ENCODE measurements at places on chromosomes 4 and X.

GRCh38 chr4:186297013-186297645 lies 31.1 kb downstream of the F11 start:
- no peak for DNase-seq

GRCh38 chr4:188113156-188113555 lies 3.8 kb upstream of the TRIML2 start:
- DNase-seq, result no peak

- DNase-seq, result no peak
Observed at GRCh38 chr4:177109769-177110168, 199.9 kb upstream of the NEIL3 start.

GRCh38 chrX:135393051-135393450 lies 28.7 kb upstream of the SMIM10L2A start:
- DNase-seq, result no peak

GRCh38 chr4:126168484-126168883 lies 853.7 kb downstream of the FAT4 start:
- DNase-seq, result no peak

- no peak for DNase-seq
Observed at GRCh38 chrX:124931958-124932357, 387.7 kb upstream of the TEX13C start.

- no peak for DNase-seq
Observed at GRCh38 chrX:9566150-9566621, 101.3 kb downstream of the TBL1X start.

GRCh38 chr4:48051078-48051477 lies 34.5 kb downstream of the NIPAL1 start:
- no peak for DNase-seq

DNA sequence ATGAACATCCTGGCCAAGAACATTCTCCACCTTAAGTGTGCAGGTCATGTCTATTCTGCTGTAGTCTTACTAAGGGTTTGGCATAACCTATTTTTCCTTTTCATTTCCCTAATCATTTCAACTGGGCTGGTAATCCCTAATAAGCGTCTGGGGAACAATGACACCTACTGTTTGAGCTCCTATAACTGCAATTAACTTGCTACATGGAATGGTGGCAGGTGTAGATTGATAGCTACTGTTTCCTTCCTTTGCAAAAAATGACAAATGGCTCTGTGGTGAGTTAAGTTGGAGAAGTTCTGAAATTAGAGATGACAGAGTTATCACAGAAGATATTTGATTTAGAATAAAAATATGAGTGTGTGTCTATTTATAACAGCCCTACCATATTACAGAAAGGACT lies 104.5 kb upstream of the NAP1L5 start:
- DNase-seq, result no peak

- no peak for DNase-seq
Observed at GRCh38 chr4:147049946-147050345, 104.3 kb upstream of the TTC29 start.

DNA sequence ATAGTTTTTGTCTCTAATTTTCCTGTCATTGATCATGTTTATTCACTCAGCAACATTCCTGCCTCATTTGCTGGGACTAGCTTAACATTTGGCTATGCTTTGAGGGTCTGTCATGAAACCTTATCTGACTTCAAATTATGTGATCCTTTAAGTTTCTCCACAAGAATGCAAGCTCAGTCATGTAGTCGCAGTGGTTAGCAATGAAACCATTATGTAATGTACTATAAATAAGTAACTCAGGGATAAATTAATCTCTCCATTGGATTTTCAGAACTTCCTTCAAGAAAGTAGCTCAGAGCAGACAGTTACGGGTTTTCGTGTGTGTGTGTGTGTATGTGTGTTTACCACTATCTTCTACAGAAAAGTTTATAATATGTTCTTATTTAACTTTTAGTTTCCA lies 993.6 kb downstream of the ADGRL3 start:
- DNase-seq, result no peak

DNA sequence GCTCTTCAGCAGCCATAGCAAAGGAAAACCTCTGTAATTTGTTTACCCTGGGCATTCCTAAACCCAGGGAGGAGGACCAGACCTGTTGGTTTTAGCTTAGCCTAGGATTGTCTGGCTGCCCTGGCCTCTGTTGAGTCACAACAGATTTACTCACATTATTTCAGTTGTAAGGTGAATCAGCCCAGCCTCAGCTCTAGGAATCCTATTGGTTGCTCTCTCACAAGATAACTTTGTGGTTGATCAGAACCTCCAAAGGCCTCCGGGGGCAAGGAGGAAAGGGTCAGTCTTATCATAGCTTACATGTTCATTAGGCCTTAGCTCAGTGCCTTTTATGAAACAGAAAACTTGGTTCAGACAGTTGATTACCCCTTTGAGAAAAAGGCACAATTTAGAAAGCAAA lies 41.0 kb downstream of the PDK3 start:
- no peak for DNase-seq

DNA sequence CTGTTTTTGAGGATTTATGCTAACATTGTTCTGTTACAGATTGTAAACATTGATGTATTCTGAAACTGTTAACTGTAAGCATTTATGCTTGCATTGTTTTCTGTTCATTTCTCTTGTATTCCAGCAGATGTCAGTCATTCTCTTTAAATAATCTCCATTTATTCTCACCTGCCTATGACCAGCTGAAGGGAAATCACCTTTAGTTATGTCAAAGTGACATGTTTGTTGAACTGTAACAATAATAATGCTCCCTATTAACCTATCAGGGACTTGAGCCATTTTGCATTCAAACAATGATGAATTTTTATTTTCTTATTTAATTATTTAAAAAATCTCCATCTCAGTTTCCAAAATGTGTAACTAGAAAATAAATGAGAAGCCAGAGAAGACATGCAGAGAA lies 58.0 kb downstream of the SPCS3 start:
- DNase-seq, result no peak

DNA sequence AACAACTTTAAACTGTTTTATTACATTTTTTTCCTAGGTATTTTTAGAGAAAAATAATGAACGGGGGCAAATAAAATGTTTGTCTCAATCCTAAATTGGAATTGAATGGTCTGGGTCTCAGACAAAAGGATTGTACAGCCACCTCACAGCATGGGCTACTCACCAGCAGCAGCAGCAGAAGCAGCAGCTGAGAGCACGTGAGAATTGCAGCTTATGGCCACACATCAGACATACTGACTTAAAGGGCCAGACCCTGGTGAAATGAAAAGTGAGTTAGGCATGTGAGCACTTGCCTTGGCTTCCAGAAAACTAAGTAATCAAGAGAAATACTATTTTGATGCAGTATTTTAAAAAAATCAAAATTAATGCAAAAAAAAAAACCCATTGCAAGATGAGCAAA lies 56.6 kb downstream of the AASDH start:
- no peak for DNase-seq

DNA sequence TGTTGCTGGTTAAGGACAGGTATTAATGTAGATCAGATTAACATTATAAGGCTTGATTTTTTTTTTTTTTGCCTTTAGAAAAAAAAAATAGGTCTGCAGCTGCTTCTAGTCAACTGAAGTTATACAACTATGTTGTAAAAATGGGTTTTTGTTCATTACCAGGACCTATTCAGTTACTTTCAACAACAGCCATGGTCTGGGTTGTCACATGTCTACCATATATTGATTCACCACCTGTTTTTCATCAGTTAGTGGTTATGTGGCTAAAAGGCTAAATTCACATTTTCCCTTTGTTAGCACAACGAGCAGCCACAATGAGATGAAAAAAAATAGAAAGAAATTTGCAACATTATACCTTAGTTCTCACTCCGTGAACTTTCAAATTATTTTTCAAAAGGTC lies 45.5 kb downstream of the GLRB start:
- DNase-seq, result no peak

DNA sequence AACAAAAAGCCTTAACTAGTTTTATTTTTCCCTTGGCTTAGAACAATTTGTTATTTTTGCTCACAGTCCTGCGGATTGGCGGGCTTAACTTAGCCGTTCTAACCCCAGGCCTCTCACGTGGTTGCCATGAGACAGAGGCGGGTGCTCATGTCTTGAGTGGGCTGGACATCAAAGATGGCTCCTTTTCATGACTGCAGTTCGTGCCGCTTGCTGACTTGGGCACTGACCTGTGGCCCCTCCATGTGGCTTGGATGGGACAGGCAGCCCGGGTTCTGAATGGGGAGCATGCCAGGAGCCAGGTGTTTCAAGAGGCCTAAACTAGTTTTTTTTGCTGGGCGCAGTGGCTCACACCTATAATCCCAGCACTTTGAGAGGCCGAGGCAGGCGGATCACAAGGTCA lies 40.7 kb downstream of the CDS1 start:
- no peak for DNase-seq

DNA sequence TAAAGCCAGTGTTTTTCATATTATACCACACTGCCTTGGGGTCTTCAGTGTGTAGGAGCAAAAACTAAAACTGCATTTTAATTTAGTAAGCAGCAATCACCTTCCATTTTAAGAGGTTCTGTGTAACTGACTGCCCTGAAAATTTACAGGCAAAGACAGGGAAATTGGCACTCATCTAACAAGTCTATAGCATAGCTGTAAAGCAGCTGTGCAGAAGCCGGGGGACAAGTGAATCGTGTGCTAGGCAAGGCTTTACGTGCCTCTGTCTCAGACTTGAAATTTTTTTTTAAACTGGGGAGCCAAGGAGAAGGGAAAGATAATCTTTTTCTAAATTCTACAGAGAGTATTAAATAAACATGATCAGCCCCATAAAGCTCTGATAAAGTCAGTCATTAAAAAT lies 39.7 kb downstream of the TSPAN5 start:
- no peak for DNase-seq

DNA sequence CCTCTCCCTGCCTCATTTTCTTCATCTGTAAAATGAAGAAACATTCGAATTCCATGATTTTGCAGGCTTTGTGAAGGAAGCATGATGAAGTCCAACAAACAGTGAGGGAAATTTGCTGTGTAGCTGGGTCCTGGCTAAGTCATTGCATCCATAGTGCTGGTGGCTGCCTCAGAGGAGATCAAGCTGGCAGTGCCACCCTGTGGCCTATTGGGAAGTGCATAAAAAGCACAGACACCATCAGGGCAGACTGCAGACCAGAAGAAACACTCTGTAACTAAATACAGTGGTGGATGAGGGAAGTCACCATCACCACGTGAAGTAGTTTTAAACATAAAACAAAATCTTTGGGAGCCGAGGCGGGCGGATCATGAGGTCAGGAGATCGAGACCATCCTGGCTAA lies 40.7 kb upstream of the DDX3X start:
- DNase-seq, result no peak

- DNase-seq, result no peak
Observed at GRCh38 chr4:74830928-74831327, 36.6 kb upstream of the BTC start.

DNA sequence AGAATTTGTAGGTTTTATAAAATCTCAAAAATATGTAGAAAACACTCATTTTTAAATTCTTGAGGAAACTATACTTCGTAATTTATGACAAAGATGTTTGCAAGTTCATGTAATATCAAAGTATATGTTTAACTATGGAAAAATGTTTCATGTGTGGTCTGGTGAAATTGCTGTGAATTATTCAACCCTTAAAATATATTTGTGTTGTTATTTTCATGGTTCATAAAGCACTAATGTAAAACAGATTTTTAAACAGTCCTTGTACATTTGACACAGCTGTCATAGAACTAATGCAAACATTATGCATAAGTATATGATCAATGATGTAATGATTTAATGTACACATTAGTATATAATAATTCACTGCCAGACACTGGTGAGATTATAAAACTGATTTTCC lies 83.1 kb upstream of the ARSJ start:
- no peak for DNase-seq
